Aorta (tissue), 5 donors: ENCODE measurements at places on chromosomes 6 and 20.
A peak's percentile ranks its signal among the peaks of the same experiment; 100 is the strongest.

- no peak for DNase-seq
These were observed 220.8 kb upstream of the HEY2 start for GRCh38 chr6:125528621-125529041.

DNA sequence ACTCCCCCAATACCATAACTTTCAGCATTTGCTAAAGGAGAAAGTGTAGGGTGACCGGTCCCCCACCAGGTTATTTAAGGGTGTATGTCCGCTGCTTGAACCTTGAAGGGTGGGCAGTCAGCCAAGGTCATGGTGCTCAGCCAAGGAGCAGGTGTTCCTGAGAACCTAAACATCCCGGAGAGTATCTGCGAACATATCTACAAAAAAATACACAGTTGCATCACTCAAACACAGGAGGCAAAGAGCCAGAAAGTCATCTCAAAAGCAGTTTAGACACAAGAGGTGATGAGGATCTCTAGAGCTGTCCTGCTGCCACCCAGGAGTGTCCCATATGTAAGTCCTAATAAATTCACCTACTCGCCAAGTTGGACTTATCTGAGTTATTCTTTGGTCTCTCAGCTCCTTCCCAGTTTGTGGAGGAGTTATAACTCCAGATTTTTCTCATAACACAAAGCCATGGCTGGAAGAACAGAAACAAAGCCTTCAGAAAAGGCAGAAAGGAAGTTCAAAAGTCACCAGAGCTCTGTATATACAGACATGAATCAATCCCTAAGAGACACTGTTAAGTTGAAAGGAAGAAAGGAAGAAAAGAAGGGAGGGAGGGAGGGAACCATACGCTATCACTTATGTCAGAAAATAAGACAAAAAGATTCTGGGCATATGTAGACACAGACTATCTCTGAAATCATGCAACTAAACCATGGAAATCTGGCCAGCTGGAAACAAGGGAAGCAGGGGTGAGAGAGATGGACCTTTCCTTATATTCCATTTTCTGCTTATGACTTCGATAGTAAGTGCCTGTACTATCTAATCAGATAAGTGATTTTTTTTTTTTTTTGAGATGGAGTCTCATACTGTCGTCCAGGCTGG lies 11.3 kb downstream of the MBOAT1 start:
- no peak for DNase-seq

GRCh38 chr6:99288668-99289067 lies 60.8 kb downstream of the FAXC start:
- DNase-seq: no peak

DNA sequence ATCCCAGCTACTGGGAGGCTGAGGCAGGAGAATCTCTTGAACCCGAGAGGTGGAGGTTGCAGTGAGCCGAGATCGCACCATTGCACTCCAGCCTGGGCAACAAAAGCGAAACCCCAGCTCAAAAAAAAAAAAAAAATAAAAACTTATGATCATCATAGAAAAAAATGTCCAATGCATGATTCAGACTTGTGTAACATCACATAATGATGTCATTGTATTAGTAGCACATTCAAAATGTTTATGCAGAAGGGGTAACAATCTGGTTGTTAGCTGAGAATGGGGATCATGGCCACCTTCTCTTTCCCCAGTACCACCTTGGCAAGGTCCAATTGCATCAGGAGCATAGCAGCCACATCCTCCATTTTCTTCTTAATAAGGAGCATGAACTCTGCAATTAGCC lies 137.6 kb upstream of the MARCKS start:
- no peak for DNase-seq

GRCh38 chr6:14166839-14167238 lies 49.3 kb downstream of the CD83 start:
- DNase-seq: no peak

DNA sequence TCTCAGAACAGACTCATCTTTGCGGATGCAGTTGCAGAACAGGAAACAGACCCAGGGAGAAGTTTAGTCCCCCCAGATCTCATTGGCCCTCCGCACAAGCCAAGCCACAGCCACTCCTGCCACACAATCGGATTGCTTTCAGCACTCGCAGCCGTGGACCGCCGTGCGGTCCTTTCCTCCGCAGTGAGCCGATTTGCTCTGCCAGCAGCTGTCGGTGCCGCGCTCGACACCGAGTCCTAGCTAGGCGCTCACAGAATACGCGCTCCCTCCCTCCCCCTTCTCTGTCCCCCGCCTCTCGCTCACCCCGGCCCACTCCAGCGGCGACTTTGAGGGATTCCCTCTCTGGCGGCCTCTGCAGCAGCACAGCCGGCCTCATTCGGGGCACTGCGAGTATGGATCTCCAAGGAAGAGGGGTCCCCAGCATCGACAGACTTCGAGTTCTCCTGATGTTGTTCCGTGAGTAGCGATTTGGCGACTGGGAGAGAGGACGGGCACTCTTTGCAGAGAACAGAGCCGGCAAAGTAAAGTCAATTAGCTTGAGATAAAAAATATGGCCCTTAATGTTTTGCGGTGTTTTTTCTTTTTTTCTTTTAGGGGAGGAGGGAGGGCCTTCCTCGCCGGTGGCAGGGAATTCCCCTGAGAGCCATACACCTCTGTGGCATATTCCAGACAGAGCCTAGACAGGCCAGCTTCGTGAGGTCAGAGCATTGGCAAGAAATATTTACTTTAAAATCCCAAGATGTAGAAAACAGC lies at the start of gene LAMP5:
TSS of gene LAMP5 (plus strand) at position 130 of the 753 bp plus-strand sequence. CDS start at position 393, 263 bp downstream.
- DNase-seq: peak; percentile 81
